Immature natural killer cell (primary cell): ENCODE measurements at places on chromosomes 3 and 15. TPM values are rescaled to one million over a fixed set of nuclear protein-coding genes. Genes with fewer than 3 reads are reported as not detected.

DNA sequence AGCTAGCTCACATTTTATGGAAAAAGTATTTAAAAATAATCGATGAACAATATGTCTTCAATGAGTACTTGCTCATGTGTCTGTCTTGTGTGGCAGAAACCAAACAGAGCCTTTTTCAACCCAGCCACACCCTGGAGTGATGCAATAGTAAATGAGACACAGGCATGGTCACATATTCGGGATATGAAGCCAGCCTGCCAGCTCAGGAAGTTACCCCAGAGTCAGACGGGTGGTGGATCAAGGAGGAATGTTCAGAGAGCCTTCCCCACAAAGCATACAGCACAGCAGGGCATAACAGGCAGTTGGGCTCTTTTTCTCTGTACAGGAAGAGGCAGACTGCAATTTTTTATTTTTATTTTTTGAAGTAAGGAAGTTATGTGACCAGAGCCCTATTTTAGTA lies 27.3 kb downstream of the LARP6 start:
- no peak for DNase-seq

- no peak for DNase-seq
Measured at GRCh38 chr15:51366071-51366470, 24.6 kb downstream of the GLDN start.

- DNase-seq: no peak
Measured at GRCh38 chr3:154334973-154335420, 10.7 kb upstream of the DHX36 start.

The FBXL22 gene
- polyA plus RNA-seq: not detected

GRCh38 chr15:88975891-88976290 lies 62.7 kb upstream of the MFGE8 start:
- DNase-seq: no peak

The DAZL gene
- not detected for polyA plus RNA-seq

DNA sequence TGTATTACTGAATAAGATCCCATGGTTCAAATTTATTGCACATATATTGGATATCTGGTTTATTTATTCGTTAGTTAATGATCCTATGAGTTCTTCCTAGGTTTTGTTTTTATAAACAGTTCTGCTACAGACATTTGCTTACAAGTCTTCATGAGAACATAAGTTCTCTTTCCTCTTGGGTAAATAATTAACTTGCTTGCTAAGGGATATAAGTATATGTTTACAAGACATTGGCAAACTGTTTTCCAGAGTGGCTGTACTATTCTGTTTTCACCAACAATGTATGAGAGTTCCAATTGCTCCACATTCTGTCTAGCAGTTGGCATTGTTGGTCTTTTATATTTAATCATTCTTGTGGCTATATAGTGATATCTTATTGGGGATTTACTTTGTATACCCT lies 341.8 kb upstream of the GBE1 start:
- no peak for DNase-seq

DNA sequence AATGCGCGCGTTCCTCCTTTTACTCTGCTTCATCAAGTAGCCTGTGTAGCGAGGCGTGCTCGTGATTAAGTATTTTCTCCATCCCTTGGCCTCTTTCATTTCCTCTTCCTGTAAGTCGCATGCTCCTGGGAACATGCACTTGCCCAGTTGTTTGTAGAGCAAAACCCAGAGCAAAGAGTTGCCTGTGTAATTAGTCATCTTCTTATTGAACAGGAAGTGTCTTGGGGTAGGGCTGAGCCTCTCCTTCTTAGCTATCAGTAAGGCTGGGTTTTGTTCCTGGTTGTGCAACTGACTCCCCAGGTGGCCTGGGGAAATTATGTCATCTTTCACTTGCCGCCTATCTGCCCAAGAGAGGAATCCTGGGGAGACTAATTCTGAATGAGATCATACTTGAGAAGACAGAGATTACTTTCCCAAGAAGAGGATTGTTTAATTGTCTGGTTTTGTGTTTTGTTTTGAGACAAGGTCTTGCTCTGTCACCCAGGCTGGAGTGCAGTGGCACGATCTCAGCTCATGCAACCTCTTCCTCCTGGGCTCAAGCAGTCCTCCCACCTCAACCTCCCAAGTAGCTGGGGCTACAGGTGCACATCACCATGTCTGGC lies 14.9 kb downstream of the LIPH start:
- DNase-seq: no peak

- no peak for DNase-seq
Measured at GRCh38 chr15:65937054-65937453, 67.8 kb downstream of the RAB11A start.

The DNAJC19 gene
- 68.6 TPM for polyA plus RNA-seq

The ZNF106 gene
- 21.7 TPM for polyA plus RNA-seq

The MESP2 gene
- not detected for polyA plus RNA-seq

GRCh38 chr3:64859625-64860535 lies 172.1 kb upstream of the ADAMTS9 start:
- DNase-seq: no peak

The FETUB gene
- polyA plus RNA-seq: not detected

- no peak for DNase-seq
Measured at GRCh38 chr15:27278761-27279160, 307.8 kb downstream of the GABRG3 start.

DNA sequence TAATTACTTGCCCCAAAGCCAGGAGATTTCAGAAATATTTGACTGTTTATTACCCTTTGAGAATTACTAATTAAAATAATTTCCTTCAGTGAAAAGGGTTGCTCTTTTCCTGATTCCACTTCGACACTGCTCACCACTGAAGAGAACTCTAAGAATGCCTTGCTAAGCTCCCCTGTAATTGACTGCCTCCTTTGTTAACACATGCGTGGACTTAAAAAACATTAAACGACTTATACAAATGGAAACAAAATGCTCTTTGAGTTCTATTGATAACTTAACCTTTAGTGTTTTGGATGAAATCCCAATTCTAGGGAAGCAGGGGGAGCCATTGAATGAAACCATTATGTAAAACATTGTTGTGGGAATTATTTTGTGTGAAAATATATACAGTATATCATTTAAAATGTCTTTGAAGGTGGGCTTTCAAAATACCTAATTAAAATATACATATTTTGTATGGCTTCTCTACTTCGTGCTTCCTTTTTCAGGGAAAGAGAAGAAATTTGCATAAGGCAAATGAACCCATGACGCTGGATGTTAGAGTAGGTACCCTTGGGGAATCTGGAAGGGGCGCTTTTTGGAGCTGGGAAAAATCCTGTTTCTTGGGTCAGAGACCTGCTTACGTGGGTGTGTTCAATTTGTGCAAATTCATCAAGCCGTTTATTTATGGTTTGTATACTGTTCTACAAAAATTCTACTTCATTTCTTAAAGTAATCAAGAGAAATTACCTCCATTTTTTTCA lies 64.2 kb downstream of the WWTR1 start:
- no peak for DNase-seq

DNA sequence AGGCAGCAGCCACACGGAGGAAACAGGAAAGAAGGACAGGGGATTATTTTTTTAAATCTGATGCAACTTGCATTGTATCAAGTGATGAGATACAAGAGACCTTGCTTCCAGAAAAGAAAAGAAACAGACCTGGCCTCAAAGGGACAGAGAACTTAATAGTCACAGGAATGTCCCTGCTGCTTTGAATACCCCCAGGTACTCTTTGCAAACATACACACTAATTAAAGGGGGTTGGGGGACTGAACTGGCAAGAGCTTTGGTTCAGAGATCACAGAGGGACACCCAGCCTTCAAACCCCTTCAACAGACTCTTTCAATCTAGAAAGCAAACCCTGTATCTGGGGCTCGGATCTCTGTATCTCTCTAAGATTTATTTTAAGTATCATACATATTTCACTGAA lies 18.0 kb downstream of the TNIK start:
- DNase-seq: no peak

- DNase-seq: no peak
Measured at GRCh38 chr3:156769721-156770654, 56.2 kb upstream of the LEKR1 start.

DNA sequence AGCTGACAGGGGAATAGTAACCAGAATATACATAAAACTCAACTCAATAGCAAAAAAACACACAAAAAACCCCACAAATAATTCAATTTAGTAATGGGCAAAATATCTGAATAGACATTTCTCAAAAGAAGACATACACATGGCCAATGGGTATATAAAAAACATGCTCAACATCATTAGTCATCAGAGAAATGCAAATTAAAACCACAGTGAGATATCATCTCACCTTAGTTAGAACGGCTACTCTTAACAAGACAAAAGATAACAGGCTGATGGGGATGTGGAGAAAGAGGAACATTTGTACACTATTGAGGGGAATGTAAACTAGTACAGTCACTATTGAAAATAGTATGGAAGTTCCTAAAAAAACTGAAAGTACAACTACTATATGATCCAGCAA lies 678.6 kb downstream of the MECOM start:
- no peak for DNase-seq
